COR-L47 (cell line): ENCODE measurements at places on chromosomes 11 and 22.

DNA sequence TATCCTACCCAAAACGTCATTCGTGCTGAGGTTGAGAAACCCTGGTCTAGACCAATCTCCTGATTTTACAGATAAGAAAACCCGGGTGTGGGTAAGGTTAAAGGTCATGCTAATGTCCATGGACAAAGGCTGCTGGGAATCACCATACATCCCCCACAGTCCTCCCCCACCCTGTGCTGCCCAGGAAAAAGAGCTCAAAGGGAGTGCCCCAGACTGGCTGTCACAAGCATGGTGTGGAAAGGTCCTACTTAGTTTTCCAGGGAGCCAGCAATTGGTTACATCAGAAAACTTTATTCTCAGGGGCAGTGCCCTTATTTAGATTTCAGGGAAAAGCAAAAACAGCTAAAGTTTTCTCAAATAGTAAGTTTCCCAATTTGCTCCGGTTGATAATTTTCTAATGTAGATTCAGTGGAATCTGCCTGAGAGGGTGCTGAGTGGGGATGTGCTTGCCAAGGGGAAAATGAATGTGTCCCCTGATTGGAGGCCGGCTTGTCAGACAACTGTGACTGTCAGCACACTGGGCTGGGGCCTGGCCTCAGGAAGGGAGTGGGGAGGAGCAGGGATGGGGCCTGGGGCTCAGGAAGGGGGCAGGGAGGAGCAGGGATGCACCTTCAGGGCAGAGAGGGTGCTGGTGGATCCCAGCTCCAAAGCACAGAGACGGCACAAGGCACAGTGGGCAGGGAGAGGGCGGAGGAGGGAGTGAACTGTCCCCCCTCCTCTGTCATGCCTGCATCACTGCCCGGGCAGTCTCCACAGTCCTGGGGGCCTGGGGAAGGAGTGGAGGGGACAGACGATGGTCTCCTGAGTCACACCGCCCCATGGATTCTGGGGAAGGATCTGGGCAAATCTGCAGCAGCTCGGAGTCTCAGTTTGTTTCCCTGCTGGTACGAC, 263.6 kb downstream of the KIRREL3 start:
- DNase-seq: no peak

GRCh38 chr11:30465192-30465591, 121.0 kb downstream of the MPPED2 start:
- no peak for DNase-seq

GRCh38 chr11:79314906-79315689, 125.7 kb downstream of the TENM4 start:
- no peak for DNase-seq

DNA sequence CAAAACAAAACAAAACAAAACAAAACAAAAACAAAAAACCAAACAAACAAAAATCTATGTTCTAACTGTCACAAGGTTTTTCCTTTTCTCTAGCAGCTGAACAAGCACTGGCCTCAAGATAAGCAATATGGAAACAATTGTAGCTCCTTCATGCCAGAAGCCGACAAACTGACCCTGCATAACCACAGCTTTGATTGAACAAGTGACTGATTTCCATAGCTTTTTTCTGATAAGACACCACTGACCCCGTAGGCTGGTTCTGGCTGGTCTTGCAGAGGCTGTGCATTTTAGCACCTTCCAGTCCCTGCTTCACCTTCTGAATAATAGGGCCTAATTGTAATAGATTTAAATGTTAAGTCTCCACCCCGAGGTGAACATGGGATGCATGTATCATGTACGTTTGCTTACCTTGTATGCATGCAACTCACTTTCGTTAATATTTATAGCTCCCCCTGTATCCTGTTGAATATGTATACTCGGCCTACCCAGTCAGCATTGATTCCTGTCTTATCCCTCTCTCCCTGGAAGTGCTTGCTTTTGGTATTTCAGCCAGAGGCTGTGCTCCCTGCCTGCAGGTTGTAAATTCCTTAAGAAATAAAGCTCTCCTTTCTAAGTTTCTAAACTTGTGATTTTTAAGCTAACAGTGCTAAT, 49.6 kb downstream of the CNTF start:
- no peak for DNase-seq

GRCh38 chr11:46493791-46494190, 100.0 kb downstream of the AMBRA1 start:
- DNase-seq: no peak

DNA sequence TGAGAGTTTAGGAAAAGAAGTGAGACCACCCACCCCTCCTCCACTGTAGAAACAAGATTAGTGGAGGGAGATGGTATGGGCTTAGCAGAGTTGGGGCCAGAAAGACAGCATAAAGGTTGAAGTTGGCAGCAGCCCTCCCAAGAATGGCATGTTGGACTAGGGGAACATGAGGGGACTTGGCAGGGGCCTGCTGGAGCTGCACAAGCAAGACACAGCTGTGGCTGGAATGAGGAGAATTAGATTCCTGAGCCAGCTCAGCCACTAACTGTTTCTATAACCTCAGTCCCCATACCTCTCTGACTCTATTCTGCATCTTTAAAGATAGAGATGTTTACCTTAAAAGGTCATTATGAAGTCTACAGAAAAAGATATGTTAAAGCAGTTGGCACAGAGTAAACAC, 13.2 kb downstream of the MAP6 start:
- no peak for DNase-seq

GRCh38 chr22:24803064-24803542, 2.9 kb upstream of the SGSM1 start:
- DNase-seq: peak; percentile 24

- no peak for DNase-seq
These were observed 6.6 kb upstream of the TRIM29 start for GRCh38 chr11:120144501-120144900.

GRCh38 chr11:46380340-46381047, 975 bp upstream of the MDK start:
- no peak for DNase-seq

DNA sequence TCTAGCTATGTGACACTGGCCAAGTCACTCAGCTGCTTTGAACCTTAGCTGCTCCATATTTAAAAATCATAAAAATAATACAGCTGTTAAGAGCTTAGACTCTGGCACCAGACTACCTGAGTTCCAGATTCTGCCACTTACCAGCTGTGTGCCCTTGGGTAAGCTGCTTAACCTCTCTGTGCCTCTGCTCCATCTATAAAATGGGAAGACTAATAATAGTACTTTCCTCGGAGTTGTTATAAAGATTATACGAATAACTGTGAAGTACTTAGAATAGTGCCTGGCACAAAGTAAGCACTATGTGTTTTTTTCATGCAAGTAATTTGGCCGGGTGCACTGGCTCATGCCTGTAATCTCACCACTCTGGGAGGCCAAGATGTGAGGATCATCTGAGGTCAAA, 1.4 kb downstream of the HDHD5 start:
- no peak for DNase-seq

GRCh38 chr11:62087694-62088093, 36.1 kb upstream of the INCENP start:
- DNase-seq: no peak

DNA sequence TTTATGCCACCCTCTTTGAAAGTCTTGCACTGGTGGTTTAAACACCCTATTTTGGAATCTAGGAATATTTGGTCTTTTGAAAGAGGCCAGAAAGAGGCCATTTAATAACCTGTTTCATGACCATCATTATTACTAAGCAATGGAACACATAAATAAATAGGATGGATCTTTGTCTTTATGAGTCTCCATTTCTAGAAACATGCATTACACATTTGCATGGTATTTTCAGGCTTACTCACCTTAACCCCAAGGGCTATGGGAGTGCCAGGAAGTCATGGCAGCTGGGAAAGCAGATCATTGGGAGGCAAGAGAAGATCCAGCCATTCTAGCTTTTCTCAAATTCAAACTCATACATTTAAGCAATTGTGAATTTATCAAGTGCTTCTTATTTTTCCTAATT, 185.8 kb upstream of the POU2AF2 start:
- no peak for DNase-seq

GRCh38 chr11:129259931-129260348, 67.8 kb upstream of the ARHGAP32 start:
- DNase-seq: no peak

- DNase-seq: no peak
These were observed 7.4 kb downstream of the B4GALNT4 start for GRCh38 chr11:376531-377173.

- DNase-seq: no peak
These were observed 131.6 kb upstream of the NECTIN1 start for GRCh38 chr11:119860561-119861094.

DNA sequence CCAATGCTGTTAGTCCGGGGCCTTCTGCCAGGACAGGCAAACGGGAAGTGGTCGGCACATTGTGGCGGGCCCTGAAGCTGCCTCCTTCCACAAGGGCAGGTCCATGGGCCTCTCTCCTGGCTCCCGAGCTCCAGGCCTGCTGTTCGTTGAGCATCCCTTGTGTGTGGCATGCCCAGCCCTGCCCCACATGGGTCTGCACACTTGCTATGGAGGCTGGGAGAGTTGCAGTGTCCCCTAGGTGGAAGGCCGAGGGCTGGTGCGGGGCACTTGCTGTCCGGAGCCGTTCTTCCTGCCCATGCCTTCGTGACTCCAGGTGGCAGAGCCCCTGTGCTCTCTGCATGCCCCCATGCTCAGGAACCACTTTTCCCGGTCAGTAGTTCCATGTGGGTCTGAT, 26.0 kb upstream of the DGCR8 start:
- DNase-seq: no peak

GRCh38 chr11:65592858-65593517, 2.6 kb downstream of the KCNK7 start:
- no peak for DNase-seq

GRCh38 chr22:28783786-28784671, 11.5 kb downstream of the CCDC117 start:
- DNase-seq: no peak

- DNase-seq: no peak
These were observed 126.1 kb downstream of the HIPK3 start for GRCh38 chr11:33383075-33383919.

DNA sequence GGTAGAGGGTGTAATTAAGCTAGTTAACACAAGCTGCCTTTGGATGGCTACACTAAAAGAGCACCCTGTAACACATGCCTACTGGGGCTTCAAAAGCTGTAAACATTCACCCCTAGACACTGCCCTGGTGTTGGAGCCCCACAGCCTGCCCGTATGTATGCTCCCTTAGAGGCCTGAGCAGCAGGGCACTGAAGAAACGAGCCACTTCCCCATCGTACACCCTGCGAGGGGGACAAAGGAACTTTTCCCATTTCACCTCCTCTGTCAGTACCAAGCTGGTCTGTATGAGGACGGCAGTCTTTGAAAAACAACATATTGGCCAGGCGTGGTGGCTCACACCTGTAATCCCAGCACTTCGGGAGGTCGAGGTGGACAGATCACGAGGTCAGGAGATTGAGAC, 77.0 kb downstream of the MAML2 start:
- no peak for DNase-seq

GRCh38 chr11:104588970-104589369, 309.3 kb downstream of the CASP12 start:
- no peak for DNase-seq

DNA sequence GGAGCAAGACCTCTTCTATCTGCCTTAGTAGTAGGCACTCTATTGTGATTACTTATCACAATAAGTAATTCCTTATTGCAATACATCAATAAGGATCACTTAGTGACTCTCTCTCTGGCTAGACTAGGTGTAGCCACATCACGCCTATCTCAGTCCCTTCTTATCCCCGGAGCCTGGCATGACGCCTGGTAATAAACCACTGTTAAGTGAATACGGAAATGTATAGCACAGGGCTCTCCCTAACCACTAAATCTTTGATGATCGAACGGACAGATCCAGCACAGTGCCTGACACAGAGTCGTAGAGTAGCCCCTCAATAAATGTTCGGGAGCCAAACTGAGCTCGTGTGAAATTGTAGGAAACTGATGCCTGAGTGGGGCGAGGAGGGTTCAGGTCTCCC, 143.3 kb downstream of the FBXO7 start:
- DNase-seq: no peak

GRCh38 chr11:55942785-55943392, 6.7 kb upstream of the OR5I1 start:
- DNase-seq: peak; percentile 30

DNA sequence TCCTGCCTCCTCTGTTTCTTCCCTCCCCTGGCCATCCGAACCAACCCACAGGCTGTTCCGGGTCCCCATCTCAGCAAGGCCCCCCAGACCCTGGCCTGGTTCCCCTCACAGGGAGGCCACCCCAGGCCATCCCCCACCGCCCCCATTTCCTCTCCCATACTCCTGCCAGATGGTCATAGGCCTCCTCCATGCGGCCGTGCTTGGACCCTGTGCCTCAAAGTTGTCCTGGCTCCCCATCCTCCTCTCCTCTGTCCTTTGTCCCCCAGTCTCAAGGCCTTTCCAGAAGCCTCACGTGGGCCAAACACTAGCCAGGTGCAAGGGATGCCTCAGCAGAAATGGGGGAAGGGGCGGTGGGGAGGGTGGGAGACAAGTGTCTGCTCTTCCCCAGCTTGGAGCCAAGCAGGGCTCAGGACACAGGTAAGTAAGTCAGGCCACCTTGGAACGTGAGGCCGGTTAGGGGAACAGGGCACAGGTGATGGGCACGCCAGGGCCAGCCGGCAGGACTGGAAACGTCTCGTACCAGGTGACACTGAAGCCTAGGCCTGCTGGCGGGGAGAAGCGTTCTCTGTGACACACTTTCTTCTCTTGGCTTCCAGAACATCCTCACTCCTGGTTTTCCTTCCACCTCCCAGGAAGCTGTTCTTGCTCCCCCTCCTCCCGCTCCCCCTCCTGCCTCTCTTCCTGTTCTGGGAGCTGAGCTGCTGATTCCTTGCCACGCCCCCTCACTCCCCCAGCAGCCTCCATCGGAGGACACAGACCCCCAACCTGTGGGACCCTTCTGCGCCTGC, 31.5 kb upstream of the SLC22A12 start:
- DNase-seq: no peak

GRCh38 chr22:25919452-25919851, 177.5 kb downstream of the MYO18B start:
- peak; percentile 93 for DNase-seq

DNA sequence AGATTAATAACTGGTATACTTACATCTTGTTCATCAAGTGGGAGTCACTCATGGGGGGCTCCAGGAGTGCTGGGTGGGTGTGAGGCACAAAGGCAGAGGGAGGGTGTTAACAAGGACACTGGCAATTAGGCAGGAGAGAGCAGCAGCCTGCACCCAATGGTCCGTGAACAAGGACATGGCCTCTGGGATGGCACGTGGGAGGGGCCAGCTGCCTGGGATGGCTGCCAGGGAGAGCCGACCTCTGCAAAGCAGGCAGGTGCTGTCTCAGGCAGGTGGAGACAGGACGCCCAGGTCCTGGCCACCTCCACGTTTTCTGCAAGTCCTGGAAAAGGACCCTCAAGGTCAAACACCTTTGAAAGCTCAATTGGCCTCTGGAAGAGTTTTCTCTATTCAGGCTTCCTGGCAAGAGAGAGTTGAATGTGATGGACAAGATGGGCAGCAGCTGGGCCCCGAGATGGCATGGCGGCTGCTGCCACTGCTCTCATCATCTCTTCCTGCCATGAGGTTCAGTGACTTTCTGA, 257.1 kb downstream of the BUD13 start:
- peak; percentile 85 for DNase-seq

DNA sequence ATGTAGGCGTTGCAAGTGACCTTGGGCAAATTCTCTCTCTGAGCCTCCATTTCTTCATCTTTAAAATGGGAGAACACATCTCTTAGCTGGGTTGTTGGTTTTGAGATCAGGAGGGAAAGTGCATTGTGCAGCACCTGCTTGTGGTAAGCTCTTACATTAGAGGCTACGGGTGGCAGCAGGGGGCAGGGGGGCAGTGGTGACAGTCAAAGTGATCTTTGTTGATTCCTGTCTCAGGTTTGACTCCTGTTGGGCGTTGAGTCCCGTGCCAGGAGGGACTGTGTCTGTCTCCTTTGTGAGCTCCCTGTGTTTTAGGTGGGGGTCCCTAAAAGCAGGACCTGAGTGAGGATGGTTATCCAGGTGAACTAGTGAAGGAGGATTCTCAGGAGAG, 101.7 kb downstream of the TP53I11 start:
- DNase-seq: no peak
